Kidney epithelial cell (primary cell): ENCODE measurements at places on chromosomes 16 and 17.

- no peak for DNase-seq
Observed at GRCh38 chr17:39736319-39737165, 1.2 kb upstream of the GRB7 start.

DNA sequence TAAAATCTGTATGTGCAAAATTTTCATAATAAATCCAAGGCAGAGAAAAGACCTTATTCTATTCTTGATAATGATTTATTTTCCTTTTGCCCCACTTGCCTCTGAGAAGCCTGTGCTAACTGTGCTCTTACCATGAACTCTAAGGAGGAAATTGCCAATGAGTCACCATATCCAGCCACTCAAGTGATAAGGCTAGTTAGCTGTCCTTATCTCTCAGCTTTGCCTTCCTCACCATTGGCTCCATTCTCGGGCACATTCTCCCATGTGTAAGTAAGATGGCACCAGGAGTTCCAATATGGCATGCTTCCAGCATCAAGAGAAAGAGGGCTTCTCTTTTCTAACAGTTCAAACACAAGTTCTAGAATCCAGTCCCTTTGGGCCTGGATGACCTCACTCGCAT, 142.4 kb downstream of the TOX3 start:
- no peak for DNase-seq

- peak; percentile 16 for DNase-seq
Observed at GRCh38 chr16:79758615-79759346, 158.2 kb upstream of the MAF start.

DNA sequence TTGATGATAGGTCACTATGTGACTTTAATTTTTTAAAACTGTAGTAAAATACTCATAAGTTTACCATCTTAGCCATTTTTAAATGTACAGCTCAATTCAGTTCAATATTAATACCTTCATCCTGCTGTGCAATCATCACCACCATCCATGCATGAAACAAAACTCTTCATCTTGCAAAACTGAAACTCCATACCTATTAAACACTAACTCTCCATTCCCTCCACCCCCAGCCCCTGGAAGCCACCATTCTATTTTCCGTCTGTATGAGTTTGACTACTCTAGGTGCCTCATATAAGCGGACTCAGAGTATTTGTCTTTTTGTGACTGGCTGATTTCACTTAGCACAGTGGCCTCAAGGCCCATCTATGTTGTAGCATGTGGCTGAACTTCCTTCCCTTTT, 9.4 kb upstream of the CNEP1R1 start:
- no peak for DNase-seq

GRCh38 chr17:14559264-14560119, 258.6 kb downstream of the HS3ST3B1 start:
- DNase-seq, result no peak

GRCh38 chr16:11794996-11795886, 1.8 kb downstream of the ZC3H7A start:
- DNase-seq, result no peak

DNA sequence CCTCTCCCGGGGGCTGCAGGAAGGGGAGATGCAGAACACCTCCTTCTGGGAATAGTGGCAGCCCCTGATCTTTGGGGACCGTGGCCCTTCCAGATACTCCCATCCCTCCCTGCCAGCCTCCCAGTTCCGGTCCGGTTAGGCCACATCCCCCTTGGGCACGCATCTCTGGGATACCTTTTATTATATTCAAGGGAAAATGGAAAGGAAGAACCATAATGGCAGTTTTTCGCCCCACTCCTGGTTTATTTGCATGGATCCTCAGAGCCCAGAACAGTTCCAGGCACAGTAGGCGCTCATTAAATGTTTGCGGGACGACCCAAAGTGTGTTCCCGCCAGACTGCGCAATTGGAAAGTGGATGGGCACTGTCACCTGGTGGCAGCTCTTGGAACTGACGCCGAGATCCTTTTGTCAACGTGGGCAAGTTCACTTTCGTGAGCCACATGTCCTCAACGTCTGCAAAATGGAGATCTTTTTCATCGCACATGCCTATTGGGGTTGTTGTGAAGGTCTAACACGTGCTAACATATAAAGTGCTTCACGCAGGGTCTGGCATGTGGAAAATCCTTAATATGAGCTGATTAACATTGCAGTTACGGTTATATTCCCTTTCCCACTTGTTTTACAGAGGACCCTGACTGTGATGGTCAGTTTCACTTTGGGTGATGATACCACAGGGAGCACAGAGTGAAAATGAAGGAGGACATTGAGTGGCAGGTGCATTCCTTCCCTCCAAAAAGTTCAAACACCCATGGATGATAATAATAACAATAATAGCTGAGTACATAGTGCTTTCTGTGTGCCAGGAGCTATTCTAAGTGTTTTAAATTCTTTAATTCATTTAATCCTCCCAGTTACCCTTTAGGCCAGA, 1.7 kb upstream of the GPRC5B start:
- DNase-seq, result no peak

- no peak for DNase-seq
Observed at GRCh38 chr16:27689711-27690110, 139.8 kb downstream of the KATNIP start.

DNA sequence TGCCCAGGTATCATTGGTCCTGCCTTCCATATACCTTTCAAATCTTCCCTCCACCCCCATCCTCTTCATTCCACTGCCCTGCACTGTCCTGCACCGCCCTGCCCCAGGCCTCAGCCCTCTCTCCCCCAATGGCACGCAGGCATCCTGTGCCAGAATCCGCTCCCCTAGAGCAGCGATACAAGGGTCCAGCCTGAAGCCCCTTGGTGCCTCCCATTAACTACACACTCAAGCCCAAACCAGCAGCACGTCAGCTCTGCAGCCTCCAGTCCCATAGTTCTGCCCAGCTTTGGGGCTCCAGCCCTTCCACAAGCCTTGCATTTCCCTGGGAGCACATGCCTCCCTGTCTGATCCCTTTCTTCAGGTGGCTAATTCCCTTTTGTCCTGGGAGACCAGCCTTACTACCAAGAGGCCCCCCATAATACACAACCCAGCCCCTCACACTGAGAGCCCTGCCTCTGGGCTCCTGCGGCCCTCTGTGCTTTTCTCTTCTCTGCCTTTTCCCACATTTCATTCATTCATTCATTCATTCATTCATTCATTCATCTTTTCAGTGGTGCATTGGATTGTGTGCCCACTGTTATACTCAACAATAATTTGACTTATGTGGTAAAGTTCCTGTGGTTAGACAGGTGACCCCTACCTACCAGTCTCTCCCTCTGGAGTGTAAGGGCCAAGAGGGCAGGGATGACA, 26.8 kb upstream of the DLX3 start:
- no peak for DNase-seq

GRCh38 chr17:19485800-19486340, 47.8 kb upstream of the SLC47A1 start:
- no peak for DNase-seq

GRCh38 chr17:80908776-80909175, 82.9 kb upstream of the CHMP6 start:
- DNase-seq, result no peak

DNA sequence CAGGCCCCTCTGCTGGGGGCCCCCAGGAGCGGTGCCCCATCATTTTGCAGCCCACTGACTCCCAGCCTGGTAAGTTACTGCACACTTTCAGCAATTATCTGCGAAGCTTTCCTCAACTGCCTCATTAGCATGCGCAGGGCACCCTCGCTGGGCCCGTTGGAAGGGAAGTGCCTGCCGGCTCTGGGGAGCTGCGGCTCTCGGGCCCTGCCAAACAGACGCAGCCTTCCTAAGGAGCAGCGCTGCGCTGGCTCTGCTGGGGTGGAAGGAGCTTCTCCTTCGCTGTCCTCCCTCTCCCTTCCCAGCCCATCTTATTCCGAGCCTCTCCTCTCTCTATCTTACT, 71.0 kb downstream of the RBBP6 start:
- peak; percentile 9 for DNase-seq

GRCh38 chr16:16028311-16028999, 79.0 kb downstream of the ABCC1 start:
- no peak for DNase-seq

DNA sequence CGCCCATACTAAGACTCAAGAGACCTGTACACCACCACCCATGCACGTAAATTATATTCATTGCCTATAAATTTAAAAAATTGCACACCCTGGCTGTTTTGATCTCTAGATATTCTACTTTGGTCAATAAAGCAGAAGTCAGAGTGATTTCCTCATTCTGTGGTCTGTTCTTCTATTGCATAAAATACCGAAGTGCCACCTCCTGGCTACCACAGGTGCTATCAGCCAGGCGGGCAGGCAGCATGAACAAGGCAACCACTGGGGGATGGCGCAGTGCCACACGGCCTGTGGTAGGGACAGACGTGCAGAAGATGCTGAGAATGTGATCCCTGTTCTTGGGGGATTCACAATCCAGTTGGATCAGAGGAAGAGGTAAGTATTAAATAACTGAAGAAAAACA, 122.3 kb downstream of the CDK5R1 start:
- DNase-seq, result peak; percentile 14

- DNase-seq, result no peak
Observed at GRCh38 chr17:58913971-58914769, 158.5 kb downstream of the PPM1E start.

- no peak for DNase-seq
Observed at GRCh38 chr17:9768381-9768934, 22.9 kb downstream of the DHRS7C start.

GRCh38 chr16:4981473-4981872, 23.3 kb downstream of the SEC14L5 start:
- no peak for DNase-seq

GRCh38 chr16:21673469-21673868, 9.7 kb downstream of the OTOA start:
- DNase-seq, result no peak

- DNase-seq, result no peak
Observed at GRCh38 chr17:32873114-32873513, 3.8 kb downstream of the MYO1D start.

DNA sequence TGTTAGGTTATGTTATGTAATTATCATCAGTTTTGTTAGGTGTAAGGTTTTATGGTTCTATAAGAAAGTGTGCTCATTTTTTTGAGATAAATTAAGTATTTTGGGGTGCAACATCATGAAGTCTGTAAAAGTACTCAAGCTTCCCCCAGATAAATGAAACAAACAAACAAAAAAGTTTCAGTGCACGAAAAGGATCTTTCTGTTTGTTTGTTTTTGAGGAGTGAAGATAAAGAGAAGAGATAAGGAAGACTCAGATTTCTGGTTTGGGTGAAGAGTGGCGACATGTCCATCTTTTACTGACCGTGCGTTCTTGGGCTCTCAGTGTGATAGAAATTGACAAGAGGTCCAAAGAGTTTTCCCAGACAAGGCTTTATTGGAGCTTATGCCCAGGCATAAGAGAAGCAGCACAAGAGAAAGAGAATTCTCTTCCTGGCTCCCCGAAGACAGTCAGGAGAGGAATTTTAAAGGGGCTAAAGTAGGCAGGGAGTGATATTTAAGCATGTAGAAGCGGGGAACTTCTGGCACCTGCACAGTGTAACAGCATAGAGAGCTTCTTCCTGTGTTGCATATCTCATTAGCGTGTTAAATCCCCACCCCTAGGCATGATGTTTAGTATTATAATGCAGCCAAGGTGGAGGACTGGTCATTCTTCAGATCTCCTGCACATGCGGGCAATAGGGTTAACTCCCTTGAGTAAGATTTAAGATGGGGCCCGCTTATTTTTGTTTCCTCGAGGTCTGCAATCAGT, 71.3 kb downstream of the PLCG2 start:
- DNase-seq, result no peak

DNA sequence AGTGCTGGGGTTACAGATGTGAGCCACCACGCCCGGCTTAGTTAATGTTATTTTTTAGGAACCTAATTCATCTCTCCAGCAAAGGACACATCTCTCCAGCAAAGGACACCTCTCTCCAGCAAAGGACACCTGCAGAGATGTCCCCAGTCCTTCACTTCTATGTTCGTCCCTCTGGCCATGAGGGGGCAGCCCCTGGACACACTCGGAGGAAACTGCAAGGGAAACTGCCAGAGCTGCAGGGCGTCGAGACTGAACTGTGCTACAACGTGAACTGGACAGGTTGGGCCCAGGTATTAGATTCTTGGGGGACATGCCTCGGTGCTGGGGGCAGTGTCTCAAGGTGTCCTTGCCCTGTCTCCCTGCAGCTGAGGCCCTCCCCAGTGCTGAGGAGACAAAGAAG, 4.7 kb downstream of the PFAS start:
- no peak for DNase-seq

DNA sequence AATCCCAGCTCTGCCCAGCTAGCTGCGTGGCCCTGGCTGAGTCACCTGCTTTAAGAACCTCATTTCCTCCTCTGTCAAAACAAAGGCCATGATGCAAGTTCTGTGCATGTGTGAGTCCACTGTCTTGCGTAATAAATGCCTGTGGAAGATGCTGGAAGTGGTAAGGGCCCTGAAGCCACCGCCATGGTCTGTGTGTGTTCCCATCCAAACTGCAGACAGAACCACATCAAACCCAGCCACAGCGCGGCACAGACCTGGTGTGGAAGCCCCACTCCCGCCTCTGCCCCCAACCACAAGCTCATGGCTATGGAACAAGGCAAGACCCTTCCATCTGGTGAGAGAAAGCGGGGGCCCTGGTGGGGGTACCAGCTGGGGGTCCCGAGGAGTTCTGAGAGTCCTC, 26.0 kb downstream of the NECAB2 start:
- peak; percentile 80 for DNase-seq

DNA sequence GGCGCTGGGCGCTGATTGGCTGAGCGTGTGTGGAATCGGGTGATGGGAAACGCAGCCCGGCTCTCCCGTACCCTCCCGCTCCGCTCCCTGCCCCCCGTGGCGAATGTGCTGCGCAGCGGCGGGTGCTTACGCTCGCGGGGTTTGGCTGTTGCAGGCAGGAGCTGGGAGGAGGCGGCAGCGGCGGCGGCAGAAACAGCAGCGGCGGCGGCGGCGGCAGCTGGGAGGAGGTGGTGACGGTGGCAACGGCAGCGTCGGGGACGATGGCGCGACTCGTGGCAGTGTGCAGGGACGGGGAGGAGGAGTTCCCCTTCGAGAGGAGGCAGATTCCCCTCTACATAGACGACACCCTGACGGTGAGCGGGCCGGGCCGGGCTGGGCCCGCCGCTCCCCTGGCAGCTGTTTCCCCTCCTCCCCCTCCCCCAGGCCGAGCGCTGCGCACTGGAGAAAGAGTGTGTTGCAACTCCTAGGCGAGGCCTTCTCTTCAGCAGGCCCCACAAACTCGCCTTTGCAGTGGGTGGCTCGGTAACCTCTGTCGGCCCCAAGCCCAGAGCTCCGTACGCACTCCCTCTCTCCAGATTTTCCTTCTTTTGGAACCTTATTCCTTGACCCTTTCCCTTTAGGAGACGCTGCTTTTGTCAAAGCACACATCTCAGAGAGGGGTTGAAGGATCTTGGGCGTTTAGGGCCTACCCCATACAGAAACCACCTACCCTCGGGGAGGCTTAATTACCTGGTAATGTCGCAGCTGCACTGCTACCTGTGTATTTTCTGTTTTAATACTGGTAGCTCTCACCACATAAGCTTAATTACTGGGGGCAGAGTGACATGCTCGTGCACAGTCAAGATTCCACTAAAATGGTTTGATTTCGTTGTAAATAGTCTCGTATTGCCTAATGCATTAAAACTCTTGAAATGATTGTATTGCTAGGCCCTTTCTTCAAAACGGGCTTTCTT, 1.0 kb downstream of the GGNBP2 start:
- peak; percentile 63 for DNase-seq

- no peak for DNase-seq
Observed at GRCh38 chr17:38441429-38442061, 13.3 kb downstream of the ARHGAP23 start.

GRCh38 chr17:78684026-78684425, 98.0 kb downstream of the CYTH1 start:
- no peak for DNase-seq
